ENCODE measurements at places on chromosomes 6 and 20.

- DNase-seq: no peak
These were observed 17.8 kb upstream of the TMEM14A start for GRCh38 chr6:52653151-52653550.

- no peak for DNase-seq
These were observed 95.4 kb upstream of the NKX2-2 start for GRCh38 chr20:21609221-21609620.

DNA sequence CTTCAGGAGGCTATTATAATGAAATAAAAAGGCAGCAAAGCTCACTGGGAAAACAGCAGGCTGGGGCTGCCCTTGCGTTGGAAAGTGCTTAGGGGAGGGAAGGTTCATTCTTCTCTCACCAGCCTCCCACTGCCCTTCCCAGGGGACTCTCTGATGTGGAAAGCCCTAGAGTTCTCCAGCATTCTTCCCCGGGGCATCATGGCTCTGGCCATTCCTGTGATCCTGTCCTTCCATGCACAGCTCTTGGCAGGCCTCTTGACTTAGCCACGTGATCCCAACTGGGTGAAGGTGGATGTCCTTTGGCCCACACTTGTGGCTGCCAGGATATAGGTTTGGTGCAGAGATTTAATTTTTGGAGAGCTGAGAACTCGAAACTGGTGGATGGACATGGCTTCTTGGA is 58.0 kb upstream of the ZNF831 start:
- no peak for DNase-seq

- no peak for DNase-seq
These were observed 32.3 kb upstream of the LY86 start for GRCh38 chr6:6556161-6556737.

DNA sequence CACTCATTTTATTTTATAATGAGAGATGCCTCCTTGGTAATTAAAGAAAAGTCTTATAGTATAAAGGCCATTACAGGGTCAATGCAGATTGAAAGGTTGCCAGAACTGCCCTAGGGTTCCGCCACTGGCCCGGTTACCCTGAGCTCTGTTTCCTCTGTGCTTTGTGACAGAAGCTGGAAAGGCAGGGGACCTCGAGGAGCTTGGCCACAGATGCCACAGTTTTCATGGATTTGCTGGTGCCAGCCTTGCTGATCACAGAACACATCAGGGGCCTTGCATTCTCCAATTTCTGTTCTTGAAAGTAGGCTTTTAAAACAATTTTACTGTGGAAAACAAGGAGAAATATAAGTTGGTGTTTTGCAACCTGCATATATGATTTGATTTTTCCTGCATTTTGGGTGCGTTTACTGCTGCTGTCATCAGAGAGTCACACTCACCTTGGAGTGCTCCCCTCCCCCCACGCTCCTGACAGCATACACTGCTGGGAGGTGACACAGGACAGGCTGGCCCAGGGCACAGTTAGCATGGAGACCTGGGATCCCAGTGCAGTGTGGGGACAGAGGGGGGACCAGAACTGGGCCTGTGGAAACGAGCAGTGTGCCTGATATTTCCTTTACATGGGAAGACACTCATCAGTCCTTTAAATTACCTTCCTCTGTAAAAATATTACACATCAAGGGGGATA is 142.8 kb downstream of the CFAP61 start:
- no peak for DNase-seq

DNA sequence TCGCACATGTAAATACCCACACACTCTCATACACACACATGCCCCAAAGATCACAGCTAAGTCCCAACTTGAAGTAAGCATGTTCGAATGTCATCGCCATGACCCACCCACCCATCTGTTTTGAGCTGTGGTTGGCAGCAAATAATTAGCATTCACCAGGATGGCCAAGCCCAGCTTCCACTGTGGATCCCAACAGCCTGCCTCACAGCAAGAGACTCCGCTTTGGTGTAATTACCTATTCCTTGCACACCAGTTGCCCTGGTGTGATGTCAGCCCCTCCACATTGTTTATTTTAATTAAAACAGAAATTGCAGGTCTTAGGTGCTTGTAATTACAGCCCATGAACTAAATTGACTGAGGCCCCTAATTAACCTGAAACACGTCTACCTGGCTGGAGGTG is 81.1 kb downstream of the MAFB start:
- no peak for DNase-seq

DNA sequence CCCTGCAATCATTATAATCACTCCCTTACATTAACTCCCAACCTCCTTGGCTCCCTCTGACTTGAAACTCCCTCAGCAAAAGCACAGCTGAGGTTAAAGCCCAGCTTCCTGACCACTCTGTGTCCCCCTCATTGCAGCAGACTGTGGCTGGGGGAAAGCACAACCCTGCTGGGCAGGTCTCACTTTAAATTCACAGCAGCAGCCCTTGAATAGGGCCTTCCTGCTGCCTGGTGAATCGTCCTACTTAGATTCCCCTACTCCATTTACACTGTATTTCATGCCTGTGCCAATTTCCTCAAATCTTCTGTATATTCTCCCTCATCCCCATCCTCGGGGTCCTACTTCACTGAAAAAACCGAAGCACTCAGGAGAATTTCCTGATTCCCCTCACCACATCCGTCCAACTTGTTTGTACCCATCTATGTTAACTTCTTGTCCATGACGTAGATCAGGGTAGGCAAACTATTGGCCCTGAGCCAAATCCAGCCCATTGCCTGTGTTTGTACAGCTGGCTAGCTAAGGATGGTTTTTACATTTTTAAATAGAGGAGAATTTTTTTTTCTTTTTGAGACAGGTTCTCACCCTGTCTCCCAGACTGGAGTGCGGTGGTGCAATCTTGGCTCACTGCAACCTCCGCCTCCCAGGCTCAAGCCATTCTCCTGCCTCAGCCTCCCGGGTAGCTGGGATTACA is 31.5 kb upstream of the GCM1 start:
- DNase-seq: peak; percentile 37

DNA sequence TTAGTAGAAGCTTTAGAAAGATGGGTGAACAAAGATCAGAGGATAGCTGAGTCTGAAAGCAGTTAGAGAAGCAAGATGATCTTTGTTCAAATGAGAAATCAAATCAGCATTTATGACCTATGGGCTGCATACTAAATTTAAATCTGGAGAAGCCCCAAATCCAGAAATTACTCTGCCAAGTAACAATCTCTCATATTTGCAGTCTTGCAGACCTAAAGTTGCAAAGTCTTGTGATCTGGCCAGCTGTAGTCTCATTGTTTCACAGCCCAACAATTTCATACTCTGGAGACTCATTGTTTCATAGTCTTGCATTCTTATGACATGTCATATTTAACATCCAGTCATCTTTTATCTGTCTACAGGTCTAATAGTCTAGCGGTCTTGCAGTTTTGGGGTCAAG is 364.9 kb upstream of the RSPO3 start:
- DNase-seq: no peak

- no peak for DNase-seq
These were observed 12.9 kb downstream of the AKAP12 start for GRCh38 chr6:151252634-151253033.

DNA sequence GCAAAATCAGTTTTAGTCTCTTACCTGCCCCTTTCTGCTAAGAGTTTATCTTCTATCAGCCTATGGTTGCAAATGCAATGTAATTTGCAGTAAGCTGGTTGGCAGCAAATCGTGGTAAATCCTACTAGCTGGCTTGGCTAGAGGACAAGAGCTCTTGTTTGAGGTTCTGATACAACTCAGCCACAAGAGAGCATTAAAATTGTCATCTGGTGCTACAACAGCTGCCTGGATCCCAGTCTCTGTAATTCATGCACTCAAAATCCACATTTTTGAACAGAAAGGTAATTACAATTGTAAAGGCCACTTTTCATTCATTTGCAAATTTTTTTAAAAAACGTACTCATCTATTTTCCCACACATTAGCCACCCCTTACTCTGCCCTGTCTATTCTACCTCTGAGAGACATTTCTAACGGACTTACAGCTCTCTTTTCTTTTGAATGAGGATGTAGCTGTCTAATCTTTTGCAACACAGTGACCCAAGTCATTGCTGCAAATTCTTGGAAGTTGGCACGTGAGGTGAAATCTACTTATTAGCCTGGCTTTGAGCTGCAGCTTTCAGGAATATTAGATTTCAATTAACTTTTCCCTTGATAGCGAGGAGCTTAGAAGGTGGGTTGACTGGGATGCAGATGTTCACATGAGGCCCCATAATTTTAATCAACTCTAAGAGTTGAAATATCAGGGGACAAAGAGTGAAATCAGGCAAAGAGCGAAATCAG is 54.0 kb upstream of the FAM184A start:
- no peak for DNase-seq

DNA sequence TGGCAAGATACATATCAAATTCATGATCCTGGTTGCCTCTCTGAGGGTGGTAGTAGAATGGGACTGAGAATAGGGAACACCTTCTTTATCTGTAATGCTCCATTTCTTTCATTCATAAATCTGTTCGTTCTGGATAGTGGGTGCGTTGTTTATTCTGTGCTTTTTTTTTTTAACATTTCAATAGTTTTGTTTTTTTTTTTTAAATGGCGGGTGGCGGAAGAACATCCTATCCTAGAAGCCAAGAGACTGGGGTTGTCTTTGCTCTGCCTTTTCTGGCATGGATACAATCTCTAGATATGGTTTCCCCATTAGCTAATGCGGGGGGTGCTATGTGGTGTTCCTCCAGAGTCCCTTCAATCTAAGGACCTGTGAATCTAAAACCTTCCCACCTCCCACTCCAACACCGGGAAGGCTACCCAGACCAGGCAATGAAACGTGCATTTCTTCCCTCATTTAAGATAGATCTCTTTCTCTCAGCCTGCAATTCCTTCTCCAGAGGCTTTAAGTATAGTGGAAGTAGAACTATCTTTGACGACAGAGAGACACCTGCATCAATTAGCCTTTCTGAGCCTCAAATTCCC is 883 bp upstream of the CCDC28A start:
- DNase-seq: no peak

- DNase-seq: no peak
These were observed 40.4 kb downstream of the FAM184A start for GRCh38 chr6:119037941-119038623.

DNA sequence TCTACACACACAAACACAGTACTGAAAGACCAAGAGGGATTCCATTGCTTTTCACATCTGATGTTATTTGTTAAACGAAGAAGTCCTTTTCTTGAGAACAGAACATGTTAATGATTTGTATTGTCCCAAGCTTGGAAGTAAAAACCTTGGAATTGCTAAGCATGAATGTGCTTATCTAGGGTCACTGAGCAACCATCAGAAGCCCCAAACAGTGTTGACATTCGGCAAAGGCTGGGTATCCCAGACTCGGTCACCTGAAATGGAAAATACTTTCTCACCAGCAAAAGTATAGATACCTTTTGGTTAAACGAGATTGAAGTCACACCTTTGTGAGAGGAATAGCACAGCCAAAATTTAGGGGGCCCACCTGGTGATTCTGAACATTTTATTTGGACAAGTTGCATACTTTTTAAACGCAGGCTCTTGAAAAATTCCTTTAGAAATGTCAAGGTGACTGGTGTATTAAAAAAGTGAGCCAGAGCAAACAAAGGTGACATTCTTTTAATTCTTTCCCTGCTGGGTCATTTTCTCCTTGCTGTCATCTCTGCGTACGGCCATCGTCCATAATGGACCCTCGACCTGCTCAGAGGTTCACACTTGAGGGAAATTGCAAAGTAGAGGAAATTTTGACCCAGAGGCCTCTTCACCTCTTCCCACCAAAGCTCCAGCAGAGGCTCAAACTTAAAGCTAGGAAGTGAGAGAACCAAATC is 95.8 kb upstream of the FOXA2 start:
- no peak for DNase-seq

GRCh38 chr6:91812596-91813274 is 1225.9 kb upstream of the MAP3K7 start:
- no peak for DNase-seq

GRCh38 chr20:1310506-1311190 is 18.3 kb downstream of the SDCBP2 start:
- no peak for DNase-seq

GRCh38 chr20:36579996-36580545 is 6.7 kb downstream of the TGIF2 start:
- DNase-seq: no peak

DNA sequence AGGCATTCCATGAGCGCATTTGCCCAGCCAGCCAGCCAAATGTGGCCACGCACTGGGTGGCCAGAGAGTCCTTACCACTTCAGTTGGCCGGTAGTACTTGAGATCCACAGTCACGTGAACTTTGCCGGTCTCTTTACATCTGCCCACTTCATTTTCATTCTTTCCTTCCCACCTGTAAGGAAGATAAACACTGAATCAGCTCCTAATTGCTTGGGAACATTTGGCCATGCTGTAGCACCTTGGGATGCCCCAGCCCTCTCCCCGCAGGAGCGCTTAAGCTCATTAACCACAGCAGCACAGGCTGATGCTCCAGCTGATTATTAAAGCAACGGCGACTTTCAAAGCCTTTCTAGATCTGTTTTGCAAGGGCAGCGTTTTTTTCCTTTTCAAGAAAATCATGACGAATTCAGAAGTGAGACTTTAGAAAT is 116.6 kb downstream of the FOXC1 start:
- no peak for DNase-seq

DNA sequence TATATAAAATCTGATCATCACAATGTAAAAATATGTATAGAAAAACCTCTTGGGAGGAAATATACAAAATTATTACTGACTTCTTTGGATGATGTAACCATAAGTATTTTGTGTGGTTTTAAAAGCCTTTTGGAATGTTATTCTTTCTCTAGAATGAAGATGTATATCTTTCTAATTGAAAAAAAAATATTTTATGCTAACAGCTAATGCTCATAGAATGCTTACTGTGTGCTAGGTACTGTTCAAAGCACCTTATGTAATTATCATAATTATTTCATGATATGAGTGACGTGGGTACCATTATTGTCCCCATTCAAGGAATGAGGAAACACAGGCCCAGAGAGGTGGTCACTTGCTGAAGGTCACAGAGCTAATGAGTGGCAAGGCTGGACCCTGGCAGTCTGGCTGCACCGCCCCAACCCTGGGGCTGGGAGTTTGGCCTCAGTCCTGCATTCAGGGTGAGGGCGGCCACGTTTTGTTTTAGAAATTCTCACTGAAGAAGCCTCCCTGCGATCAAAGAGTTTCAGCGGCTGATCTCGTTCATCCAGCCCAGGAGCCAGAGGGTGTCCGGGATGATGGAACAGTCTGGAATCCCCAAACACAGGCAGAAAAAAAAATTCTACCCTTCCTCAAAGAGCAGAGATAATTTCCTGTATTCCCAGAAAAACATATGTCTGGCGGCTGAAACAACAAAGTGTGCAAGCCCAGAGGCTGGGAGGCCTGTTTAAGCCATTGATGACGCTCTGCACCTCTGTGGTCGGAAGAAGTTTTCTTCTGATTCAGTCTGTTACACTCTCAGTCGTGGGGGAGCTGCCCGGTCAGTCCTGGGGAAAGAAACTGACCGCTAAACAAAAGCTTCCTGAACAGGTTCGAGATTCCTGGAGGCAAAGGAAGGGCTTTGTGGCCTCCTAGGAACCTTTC is 37.3 kb downstream of the TFEB start:
- no peak for DNase-seq

DNA sequence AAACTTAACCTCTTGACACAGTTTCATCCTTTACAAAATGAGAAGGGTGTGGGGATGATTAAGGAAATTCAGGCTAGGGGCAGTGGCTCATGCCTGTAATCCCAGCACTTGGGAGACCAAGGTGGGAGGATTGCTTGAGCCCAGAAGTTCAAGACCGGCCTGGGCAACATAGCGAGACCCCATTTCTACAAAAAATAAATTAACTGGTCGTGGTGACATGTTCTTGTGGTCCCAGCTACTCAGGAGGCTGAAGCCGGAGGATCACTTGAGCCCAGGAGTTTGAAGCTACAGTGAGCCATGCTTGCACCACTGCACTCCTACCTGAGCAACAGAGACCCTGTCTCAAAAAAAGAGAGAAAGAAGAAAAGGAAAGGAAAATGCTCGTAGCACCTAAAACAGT is 9.0 kb downstream of the ZSWIM3 start:
- DNase-seq: no peak

GRCh38 chr6:12418946-12419345 is 128.8 kb downstream of the EDN1 start:
- no peak for DNase-seq
